Activated CD4-positive, alpha-beta T cell treated with anti-CD3 and anti-CD28 coated beads for 36 hours (primary cell): ENCODE measurements at places on chromosomes 7 and 10. TPM values are rescaled to one million over a fixed set of nuclear protein-coding genes. Genes with fewer than 3 reads are reported as not detected.

DNA sequence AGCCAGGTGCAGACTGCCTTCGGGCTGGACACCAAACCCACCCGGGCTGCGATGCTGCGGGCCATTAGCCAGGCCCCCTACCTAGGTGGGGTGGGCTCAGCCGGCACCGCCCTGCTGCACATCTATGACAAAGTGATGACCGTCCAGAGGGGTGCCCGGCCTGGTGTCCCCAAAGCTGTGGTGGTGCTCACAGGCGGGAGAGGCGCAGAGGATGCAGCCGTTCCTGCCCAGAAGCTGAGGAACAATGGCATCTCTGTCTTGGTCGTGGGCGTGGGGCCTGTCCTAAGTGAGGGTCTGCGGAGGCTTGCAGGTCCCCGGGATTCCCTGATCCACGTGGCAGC is 50.0 kb downstream of the VWA2 start:
- no peak overlapping the region for H3K4me3 ChIP-seq
- DNase-seq, result no peak
- H3K27ac ChIP-seq, result no peak overlapping the region
- H3K36me3 ChIP-seq, result no peaks in the 10 kb centered on the region
- H3K27me3 ChIP-seq, result no peaks in the 10 kb centered on the region
- H3K4me1 ChIP-seq, result no peaks in the 10 kb centered on the region

DNA sequence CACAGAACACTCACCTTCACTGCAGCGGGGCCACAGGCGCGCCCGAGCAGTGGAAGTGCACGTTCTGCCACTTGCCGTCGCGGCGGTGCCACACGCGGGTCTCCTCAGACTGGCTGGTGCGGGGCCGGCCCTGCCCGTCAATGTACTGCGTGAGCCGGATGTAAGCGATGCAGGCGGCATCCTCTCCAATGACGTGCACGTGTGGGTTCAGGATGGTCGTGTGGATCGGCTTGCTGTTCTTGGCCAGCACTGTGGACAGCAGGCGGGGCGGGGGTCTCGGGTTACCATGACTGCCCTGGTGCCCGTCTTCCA is 19.2 kb downstream of the YKT6 start:
- no peaks in the 10 kb centered on the region for H3K36me3 ChIP-seq
- DNase-seq, result no peak
- H3K4me1 ChIP-seq, result no peaks in the 10 kb centered on the region
- no peaks in the 10 kb centered on the region for H3K27me3 ChIP-seq

GRCh38 chr7:101156277-101156676 is 2.0 kb downstream of the AP1S1 start:
- H3K4me3 ChIP-seq, result no peak overlapping the region
- H3K4me1 ChIP-seq, result peaks cover 12% of the 10 kb centered on the region
- H3K27me3 ChIP-seq, result no peaks in the 10 kb centered on the region
- H3K36me3 ChIP-seq, result peaks cover 34% of the 10 kb centered on the region
- DNase-seq, result no peak

GRCh38 chr10:14553448-14553847 is 221.2 kb downstream of the FAM107B start:
- H3K4me1 ChIP-seq, result peaks cover 89% of the 10 kb centered on the region
- H3K4me3 ChIP-seq, result no peak overlapping the region
- DNase-seq, result no peak
- H3K36me3 ChIP-seq, result peaks cover 60% of the 10 kb centered on the region
- no peaks in the 10 kb centered on the region for H3K27me3 ChIP-seq

DNA sequence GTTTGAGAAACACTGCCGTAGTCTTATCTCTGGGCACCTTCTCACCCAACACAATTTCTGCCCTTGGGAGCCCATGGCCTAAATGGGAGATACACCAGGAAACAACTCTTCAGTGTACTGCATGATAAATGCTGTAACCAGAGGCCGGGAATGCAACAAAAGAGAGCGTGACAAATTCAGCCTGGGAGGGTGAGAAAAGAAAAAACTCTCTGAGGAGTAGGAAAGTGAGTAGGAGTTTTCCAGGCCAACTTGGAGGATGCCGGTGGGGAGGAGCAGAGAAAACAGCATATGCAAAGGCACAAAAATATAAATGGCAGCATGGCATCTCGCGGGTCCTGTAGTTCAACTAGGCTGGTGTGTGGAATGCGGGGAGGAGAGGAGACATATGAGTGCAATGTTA is 624.5 kb downstream of the PARD3 start:
- no peaks in the 10 kb centered on the region for H3K36me3 ChIP-seq
- H3K4me3 ChIP-seq, result no peak overlapping the region
- peaks cover 5% of the 10 kb centered on the region for H3K27me3 ChIP-seq

Gene SEMA3D
- total RNA-seq, result not detected

Gene ASB10
- not detected for total RNA-seq
